Caco-2 (cell line): ENCODE measurements at places on chromosomes 5 and 9.

GRCh38 chr5:85670417-85670816 is 947.3 kb upstream of the COX7C start:
- no peak for DNase-seq

DNA sequence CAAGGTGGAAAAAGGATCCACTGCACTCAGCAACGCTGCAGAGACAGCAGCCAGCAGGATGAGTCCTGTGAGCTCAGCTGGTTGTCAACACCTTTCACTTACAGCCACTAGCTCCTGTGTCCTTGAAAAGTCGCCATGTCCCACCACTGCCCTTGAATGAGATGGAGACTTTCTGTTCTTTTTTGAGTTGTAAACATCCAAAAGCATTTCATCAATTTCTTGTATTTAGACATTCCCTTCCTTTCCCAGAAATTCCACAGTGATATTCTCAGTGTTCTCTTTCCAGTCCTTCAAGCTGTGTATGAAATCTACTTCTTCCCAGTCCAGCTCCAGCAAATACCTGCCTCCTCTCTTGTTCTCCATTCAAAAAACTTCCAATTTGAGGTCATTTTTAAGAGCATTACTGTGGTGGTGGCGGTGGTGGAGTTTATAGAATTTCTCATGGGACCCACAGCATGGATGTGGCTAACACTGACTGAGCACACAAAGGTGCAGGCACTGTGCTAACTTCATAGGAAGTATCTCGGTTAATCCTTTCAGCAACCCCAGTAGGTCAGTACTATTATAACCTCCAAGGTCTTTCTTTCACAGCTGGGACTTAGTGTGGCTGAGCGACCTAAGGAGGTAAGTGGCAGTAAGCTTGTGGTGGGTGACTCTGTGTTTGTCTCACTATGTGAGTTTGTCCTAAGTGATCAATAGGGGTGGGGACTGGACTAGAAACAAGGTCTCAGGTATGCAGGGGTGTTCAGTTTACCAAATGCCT is 15.0 kb upstream of the GPX3 start:
- no peak for DNase-seq

- no peak for DNase-seq
These were observed 750 bp downstream of the TRIM36 start for GRCh38 chr5:115168829-115169486.

GRCh38 chr5:149913436-149914419 is 30.9 kb downstream of the PDE6A start:
- no peak for DNase-seq

GRCh38 chr5:163473635-163474243 is 13.3 kb downstream of the HMMR start:
- DNase-seq: no peak

DNA sequence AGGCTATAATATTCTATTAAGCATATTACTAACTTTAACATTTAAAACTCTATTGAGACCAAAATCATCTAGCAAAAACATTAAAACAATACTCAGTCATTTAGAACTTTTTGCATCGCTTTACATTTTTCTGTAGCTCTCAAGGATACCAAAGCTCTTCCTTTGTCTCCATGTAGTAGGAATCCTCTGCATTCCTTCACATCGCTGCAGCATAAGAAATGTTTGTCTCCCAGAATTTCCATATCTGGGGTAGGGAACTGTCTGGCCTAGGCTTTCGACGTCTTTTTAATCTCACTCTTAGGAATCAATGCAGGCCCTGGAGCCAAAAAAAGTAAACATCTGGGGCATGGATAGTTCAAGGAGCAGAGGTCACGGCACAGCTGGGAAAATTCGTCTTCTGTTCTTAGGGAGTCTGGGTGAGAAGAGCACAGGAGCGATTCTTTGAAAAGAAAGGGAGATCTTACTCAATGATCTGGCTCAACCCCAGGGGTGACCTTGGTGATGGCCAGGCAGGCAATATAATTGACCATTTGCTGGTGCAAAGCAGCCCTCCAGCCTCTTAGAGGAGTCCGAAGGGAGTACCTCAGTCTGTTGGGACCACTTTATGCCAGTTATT is 23.2 kb upstream of the RAI14 start:
- no peak for DNase-seq

GRCh38 chr5:34978681-34979080 is 49.3 kb downstream of the DNAJC21 start:
- no peak for DNase-seq

- no peak for DNase-seq
These were observed 974 bp downstream of the CLINT1 start for GRCh38 chr5:157857816-157858526.

GRCh38 chr5:119063579-119064379 is 7.1 kb upstream of the DMXL1 start:
- peak; percentile 28 for DNase-seq

DNA sequence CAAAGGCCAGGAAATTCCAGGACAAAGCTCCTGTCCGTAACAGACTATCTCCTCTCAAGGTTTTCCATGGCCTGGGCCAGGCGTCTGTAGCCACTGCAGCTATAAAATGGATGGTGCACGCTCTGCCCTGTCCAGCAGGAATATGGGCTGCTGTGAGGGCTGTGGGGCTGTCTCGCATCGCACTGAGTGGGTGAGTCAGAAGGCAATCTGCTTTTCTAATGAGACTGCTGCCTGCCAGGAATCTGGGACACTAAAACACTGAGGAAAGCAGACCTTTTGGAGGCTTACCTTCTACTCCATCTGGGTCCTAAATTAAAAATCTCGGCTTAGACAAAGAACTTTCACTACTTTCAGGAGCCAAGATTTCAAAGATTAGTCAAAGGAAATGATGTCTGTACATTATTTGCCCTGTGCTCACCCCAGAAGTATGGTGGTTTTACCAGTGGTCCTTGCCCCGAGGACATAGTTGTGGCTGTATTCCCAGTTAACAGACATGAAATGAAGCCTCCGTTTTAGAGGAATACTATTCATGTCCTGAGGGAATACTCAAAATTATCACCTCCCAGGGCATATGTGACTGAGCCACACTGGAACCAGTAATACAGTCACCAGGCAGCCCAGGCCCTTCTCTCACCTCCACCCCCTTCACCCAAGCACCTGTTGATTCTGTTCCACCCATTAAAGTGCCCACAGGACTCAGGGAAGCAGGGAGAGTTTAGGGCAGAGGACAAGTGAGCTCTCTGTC is 56.4 kb downstream of the PFDN1 start:
- no peak for DNase-seq

DNA sequence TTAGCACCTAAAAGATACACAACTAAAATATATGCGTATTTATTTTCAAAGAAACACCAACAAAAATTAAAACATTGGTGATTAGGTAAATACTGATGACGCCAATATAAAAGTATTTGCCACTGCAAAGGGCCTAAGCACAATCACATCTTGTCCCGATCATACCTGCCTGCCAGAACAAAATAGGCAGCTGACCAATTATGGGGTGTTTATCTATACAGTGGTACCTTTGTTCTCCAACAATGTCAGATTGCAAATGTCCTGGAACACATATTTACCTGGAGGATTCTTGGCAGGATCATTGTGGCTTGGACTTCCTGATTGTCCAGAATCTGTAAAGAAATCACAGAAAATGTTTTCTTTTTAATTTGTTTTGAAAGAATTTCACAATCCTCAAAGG is 134.5 kb downstream of the NFIB start:
- no peak for DNase-seq

DNA sequence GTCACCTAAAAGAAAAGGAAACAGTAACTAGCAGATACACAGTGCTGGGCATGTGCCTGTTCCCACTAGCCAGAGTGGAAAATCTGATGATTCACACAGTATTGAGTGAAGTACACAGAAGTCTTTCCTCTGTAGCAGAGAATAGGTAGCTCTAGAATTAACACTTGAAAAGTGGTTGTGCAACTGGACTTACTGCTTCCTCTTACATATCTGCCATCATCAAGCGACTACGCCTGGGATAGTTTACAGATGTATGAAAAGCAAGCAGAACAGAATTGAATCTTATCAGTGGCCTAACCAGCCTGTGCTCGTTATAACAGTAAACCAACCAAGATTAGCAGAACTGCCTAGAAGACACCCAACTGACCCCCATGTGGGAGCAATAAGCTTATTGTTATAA is 130.6 kb downstream of the DTWD2 start:
- DNase-seq: no peak

DNA sequence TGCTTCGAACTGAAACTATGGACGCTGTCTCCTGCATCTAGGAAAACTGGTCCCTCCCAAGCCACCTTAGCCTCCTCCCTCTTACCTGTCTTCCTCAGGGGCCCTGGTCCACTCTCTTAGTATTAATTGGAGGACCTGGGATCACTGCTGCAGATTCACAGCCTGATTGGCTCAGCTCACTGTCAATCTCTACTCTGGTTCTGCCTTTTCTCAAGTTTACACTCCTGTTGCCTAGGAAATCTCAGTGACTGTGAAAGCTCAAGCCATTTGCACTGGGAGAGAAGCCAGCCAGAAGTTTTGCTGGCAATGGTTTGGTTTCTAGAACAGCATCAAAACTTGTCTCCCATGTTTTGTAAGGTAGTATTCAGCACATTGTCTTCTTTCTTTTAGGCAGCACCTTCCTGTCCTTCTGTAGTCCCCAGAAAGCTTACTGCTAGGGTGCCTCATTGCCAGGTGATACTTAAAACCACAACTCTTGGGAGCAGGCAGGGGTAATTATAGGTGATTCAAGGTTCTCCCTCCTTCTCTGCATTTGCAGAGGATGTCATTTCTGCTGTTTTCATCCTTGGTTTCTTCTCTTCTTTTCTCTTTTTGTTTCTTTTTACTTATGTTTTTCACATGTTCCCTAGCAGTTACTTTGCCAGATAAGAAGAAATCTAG is at the start of gene CAPSL:
Gene CAPSL (minus strand): TSS at position 55 of the 660 bp plus-strand sequence. CDS start 17,502 bp downstream, outside the sequence.
- DNase-seq: peak; percentile 75

- no peak for DNase-seq
These were observed 13.3 kb downstream of the RBM18 start for GRCh38 chr9:122251351-122251750.

DNA sequence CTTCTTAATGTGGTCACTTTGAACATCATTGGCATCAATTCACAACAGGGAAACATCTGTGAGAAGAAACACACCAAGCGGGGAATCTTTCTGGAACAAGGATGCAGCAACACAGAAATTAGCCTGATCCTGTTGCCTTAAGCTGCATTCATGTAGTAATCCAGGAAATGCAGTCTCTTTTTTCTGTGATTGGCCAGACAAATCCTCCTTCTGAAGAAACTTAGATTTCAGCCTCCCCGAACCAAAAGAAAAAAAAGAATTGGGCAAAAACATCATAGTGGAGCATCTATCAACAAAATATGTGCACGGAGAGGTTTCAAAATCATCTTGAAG is 7.2 kb upstream of the XPA start:
- DNase-seq: no peak

- DNase-seq: no peak
These were observed 82.2 kb downstream of the IPO11 start for GRCh38 chr5:62494772-62495171.

DNA sequence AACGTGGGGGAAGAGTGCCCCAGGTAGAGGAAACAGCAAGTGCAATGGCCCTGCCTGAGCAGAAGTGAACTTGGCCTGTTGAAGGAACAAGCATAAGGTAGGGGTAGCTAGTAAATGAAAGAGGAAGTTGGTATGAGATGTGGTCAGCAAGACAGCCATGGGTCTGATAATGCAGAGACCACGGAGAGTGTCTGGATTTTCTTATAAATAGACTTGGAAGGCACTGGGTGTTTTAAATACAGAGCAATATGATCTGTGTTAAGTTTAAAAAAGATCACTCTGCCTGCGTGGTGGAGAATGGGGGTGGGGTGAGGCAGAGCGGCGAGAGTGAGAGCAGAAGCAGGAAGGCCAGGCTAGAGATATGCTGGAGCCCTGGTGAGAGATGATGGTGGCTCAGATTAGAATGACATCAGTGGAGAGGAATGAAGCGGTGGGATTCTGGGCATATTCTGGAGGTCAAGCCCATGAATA is 4.2 kb downstream of the ADAM19 start:
- DNase-seq: no peak

- DNase-seq: no peak
These were observed 516.6 kb upstream of the MEF2C start for GRCh38 chr5:89399548-89399947.

DNA sequence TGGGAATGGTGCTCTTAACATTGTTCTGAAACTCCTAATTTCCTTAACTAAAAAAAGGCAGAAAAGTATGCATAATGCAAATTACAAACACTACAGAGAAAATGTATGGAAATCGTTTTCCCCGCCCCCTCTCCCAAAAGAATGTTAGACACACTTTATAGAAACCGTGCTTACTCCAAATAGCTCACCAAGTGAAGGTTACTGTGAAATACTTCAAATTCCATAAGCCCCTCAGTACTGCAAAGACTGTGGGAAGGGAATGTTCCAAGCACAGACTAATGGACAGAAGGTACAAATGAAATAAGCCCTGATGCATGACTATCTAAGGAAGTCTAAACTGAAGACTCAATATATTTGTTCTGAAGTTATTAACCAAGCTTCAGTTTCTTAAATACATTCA is 12.5 kb downstream of the MAPKAP1 start:
- no peak for DNase-seq

DNA sequence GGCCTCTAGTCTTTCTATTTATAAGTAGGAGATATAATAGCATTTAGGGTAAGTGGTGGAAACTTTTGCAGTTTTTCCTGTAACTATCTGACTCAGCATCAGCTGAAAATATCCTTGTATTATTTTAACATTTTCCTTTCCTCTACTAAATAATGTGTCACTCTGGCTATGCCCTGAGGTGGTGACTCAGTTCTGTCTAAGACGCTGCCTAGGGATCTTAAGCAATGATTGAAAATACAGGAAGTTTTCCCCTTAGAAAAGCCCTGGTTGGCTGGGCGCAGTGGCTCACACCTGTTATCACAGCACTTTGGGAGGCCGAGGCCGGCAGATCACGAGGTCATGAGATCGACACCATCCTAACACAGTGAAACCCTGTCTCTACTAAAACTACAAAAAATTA is 9.3 kb upstream of the EDIL3 start:
- no peak for DNase-seq

GRCh38 chr5:158770506-158770905 is 329.2 kb downstream of the EBF1 start:
- DNase-seq: peak; percentile 33

- DNase-seq: peak; percentile 37
These were observed 5.7 kb upstream of the ADRB2 start for GRCh38 chr5:148820461-148821395.

- DNase-seq: no peak
These were observed 2.2 kb downstream of the DOCK8 start for GRCh38 chr9:216866-217265.
